ENCODE measurements at places on chromosomes 2 and 18.

DNA sequence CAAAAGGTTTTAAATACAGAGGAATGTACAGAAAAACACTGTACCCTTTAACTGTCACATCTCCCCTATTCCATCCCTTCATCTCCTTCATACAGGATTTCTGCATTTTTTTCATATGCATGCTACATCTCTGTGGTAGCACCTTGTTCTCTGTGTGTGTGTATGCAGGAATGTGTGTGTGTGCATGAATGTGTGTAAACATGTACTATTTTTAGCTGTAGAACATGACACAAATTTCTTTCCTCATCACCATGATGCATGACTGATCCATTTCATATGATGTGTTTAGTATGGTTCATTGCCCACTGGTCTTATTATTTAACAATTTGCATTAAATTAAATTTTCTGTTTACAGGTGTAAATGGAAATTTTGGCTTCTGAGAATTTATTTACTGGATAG is 21.5 kb upstream of the ZEB2 start:
- no peak for DNase-seq

DNA sequence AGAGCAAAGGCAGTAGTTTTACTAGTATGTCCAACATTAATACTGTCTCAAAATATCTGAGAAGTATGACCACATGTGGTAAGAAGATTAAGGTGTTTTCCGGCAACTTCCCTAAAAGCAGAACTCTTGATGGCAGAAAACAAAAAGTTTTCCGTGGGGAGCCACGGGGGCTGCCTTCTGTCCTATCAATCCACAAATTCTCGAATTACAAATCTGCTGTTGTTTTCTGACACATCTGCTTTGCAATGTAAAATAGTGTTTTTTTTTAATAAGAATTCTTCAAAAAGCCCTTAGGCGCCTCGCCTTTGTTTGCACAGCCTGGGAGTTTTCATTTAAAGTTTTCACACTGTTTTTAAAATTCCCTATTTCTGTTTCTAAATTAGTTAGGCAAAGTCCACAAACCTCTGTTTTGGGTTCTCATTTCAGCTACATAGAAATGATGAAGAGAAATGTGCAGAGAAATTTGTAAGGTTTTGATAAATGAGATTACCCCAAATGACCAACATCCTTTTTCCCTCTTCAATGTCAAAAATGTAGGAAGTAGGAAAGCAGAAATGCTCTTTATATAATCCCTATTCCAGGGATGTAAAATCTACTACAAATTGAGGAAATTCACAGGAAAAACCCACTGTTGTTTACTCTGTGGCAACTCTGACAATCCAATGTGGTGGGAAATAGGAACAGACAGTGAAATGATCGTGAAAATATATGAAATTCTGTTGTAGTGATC is 385.8 kb downstream of the ZEB2 start:
- DNase-seq, result peak; percentile 53

GRCh38 chr18:11246495-11247300 is 97.3 kb upstream of the PIEZO2 start:
- no peak for DNase-seq

- no peak for DNase-seq
Observed at GRCh38 chr18:37958499-37958898, 392.9 kb upstream of the CELF4 start.

GRCh38 chr2:75180476-75180875 is 18.8 kb downstream of the TACR1 start:
- no peak for DNase-seq

- no peak for DNase-seq
Observed at GRCh38 chr2:54557211-54557600, 101.1 kb downstream of the SPTBN1 start.

Data from hematopoietic multipotent progenitor cell treated with erythropoietin and hydrocortisone succinate and interleukin-3 and kit ligand, for 8 days (in vitro differentiated cells).